ENCODE measurements at places on chromosomes 3 and 15.

DNA sequence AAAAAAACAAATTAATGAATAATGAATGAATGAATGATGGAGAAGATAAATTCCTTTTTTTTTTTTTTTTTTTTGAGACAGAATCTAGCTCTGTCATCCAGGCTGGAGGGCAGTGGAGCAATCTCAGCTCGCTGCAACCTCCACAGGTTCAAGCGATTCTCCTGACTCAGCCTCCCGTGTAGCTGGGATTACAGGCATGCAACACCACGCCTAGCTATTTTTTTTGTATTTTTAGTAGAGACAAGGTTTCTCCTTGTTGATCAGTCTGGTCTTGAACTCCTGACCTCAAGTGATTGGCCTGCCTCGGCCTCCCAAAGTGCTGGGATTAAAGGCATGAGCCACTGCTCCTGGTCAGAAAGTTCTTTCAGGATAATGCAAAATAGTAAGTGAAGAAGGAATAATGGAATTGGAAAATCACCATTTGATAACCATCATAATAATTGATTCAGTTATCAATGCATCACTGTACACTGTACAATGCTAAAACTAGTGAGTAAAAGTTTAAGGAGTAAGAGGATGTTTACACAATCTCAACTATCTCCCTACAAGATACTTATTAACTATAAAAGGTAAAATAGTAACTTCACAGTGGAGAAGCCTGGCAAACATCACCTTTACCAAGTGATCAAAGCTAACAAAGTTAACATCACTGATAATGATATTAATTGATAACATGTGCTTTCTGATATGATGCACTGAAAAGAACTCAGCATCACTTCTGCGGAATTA is 12.3 kb upstream of the INO80 start:
- DNase-seq: no peak

DNA sequence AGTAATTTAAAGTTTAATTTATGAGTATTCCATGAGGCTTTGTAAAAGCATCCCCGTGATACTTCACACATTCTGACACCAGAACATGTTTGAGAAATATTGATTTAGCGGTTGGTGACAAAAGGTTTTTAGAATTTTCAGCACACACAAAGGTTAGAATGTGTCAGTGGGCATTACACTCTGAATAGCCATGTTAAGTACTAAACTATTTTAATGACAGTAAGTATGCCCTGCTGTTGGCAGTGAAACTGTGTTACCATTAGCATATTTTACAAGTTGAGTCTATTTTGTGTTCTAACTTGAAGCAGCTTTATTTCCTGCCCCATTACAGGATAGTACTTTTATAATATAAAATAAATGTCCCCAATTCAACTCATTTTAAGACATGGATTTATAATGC is 66.5 kb downstream of the ADAMTSL3 start:
- DNase-seq: no peak

DNA sequence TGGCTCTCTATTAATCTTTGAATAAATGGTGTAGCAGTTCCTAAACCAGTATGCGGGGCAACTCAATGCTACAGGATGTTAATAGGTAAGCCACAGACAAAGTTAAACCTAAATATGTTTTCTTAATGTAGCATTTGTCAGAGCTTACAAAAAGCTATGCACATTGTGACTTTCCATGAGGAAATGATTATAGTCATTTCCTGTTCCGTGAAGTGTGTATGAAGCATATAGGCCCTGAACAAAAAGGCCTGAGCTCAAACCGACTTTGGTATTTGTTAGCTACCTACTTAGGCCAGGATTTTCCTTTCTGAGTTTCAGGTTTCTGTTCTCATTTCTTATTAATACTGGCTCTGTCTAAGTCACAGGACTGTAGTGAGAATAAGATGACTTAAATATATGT is 14.2 kb downstream of the ZNF80 start:
- no peak for DNase-seq

DNA sequence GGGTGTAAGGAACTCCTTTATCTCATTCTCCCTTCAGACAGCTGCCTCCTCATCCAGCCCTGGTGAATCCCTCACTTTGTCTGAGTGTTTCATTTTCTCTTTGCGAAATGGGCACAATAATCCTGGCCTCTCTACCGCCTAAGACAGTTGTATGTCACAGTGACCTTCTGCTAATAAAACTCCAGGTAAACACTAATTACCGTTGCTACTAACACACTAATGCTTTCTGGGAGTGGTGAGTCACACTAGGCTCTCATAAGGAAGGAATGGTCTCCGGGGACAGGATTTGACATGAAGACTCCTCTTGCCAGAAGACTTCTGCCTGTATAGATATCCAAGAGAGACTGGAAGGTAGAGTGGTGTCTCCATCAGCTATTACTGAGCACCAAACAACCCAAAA is 71.7 kb upstream of the SNRK start:
- DNase-seq: no peak

DNA sequence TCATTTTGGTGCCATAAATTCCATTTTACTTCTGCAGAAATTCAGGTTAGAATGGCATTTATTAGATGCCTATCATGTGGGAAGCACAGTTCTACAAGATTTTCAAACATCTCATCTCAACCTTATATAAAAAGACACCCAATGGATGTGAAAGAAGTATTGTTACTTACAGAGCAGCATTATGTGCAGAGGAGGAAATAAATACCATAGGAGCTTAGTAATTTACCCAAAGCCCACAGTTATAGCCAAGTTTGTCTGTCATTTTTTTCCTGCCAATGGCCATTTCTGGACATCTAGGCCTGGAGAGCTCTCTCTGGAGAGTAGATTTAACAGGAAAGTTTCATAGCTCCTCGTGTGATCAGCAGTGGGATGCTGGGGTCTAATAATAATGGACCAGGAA is 659.4 kb upstream of the NAALADL2 start:
- no peak for DNase-seq

DNA sequence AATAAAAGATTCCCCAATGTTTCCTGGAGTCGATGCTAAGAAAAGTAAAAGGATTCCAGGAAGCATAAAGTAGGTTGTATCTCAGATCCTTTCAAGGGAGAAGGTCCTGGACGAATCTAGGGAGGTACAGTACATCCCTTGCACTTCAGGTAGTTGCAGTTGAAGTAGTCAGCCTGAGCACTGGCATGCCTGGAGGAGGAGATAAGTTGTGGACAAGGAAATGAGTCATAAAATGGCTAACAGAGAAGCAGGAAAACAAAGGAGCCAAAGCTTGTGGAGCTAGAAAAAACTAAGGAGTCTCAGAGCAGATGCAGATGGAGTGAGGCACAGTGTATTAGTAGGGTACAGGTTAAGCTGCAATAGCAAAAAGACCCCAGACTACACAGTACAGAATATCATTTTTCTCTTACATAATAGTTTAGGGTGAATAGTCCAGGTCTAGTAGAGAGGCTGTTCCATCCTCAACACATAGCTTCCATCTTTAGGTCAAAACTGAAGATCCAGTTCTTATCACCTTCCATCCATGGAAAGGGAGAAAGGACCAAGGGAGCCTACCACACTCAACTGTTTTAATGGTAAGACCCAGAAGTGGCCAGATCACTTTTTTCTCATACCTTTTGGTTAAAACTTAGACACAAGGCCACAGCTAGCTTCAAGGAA is 41.3 kb downstream of the COL6A5 start:
- no peak for DNase-seq

GRCh38 chr15:66756295-66756694 is 54.3 kb downstream of the SMAD6 start:
- no peak for DNase-seq

- DNase-seq: no peak
Measured at GRCh38 chr3:151579571-151580270, 118.9 kb upstream of the IGSF10 start.

DNA sequence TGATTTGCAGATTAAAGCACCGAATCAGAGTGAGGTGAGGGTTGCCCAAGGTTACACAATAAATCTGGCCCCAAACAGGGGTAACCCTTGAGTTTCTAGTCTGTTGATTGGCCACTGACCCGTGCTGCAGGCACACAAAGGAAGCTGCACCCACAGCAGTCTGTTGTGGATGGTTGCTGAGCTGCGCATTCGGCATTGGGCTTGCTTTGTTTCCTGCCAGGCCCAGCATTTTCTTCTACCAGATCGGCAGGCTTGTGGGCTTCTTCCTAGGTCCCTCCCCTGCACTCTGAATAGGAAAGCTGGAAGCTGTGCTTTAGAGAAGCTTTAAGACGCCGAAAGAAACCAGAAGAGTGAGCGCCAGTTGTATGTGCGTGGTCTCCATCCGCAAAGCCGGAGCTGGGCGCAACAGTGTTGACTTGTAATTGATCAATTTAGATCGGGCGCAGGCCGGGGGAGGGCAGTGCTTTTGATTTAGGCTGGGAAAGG is 12.1 kb downstream of the B3GNT5 start:
- no peak for DNase-seq

DNA sequence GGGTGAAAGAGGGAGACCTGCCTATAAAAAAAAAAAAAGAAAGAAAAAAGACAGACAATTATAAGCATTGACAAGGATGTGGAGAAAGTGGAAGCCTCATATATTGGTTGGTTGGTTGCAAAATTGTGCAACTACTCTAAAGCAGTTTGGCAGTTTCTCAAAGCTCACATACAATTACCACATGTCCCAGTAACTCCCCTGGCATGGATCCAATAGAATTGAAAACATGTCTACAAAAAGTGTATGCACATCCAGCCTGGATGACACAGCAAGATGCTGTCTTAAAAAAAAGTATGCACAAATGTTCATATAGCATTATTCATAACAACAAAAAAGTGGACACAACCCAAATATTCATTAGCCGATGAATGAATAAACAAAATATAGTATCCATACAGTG is 19.5 kb downstream of the SETMAR start:
- DNase-seq: no peak

DNA sequence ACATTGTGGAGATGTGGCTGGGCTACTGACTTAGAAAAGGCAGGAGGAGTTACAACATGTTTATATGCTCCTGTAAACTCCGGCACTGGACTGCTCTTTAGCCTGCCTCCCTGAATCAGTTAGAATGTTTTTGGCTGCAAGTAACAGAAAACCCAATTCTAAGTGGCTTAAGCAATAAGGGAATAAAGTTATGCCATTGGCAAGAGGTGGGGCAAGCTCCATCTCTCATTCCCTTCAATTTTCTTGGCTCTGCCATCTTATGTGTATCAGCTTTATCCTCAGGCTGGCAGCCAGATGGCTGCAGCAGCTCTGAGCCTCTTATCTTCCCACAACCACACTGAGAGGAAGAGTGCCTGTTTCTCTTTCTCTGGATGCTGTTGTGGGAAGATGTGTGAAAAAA is 22.4 kb upstream of the MEIS2 start:
- DNase-seq: no peak

- no peak for DNase-seq
Measured at GRCh38 chr3:132006605-132007204, 28.1 kb downstream of the CPNE4 start.

GRCh38 chr3:17300441-17300840 is 415.7 kb downstream of the PLCL2 start:
- no peak for DNase-seq

DNA sequence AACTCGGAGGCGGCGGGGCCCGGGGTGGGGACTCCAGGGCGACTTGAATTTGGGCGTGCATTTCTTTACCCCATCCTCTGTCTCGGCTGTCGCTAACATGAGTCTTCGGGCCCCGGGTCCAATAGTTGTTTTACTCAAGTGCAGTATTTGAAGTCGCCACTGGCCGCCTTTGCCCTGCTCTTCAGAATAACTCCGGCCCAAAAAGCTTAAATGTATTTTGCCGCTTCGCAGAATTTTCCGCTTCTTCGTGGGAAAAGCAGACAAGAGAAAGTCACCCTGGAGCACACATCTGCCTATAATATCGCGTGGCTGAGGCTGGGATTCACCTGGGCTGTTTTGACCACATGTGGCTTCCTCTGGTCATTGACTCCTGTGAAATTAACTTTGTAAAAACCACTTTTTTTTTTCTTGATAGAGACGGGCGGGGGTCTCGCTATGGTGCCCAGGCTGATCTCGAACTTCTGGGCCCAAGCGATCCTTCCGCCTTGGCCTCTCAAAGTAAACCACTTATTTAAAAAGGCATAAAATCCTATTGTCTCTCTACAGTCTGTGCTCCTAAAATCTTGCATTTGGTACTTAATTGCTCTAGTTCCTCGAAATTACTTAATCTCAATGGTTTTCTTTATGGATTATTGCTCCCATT is 676 bp downstream of the CNOT10 start:
- no peak for DNase-seq

Data from anterior cingulate cortex (tissue), 58 donors.